ENCODE measurements at places on chromosomes 3 and 15.

DNA sequence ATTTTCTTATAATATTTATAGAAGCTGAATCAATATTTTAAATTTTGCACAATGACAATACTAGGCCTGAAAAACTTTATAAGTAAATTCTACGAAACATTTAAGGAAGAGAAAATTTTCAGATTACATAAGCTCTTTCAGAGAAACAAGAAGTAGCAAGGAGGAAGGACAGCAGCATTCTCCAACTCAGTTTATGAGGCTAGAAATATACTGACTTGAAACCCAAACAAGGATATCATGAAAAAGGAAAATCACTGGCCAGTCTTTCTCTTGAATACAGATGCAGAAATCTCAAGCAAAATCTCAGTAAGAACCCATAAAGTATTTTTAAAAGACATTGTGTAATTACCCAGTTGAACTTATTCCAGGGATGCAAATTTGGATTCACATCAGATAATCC is 121.3 kb downstream of the STAC start:
- no peak for DNase-seq

DNA sequence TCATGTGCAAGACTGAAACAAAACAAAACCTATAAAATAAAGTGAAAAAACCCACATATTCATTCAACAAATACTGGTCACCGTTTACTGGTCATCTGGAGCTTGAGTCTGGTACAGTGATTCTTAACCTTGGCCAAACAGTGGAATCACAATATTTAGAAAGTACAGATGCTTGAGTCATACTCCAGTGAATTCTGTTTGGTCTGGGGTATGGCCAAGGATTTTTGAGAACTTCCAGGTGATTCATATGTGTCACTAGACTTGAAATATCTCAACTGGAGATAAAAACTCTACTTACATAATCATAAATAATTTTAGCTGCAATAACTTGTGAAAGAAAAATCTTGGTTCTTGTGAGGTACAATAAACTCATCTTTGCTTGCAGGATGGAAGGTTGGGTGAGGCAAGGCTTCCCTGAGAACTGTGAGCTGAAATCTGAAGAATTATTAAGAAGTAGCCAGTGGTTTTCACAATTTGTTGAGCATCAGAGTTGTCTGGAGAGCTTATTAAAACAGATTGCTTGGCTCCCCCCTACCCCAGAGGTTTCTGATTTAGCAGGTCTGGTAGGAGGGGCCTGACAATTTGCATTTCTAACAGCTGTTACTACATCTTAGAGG is 9.6 kb downstream of the NEK11 start:
- no peak for DNase-seq

GRCh38 chr15:40823572-40824343 is 4.8 kb downstream of the PPP1R14D start:
- no peak for DNase-seq

DNA sequence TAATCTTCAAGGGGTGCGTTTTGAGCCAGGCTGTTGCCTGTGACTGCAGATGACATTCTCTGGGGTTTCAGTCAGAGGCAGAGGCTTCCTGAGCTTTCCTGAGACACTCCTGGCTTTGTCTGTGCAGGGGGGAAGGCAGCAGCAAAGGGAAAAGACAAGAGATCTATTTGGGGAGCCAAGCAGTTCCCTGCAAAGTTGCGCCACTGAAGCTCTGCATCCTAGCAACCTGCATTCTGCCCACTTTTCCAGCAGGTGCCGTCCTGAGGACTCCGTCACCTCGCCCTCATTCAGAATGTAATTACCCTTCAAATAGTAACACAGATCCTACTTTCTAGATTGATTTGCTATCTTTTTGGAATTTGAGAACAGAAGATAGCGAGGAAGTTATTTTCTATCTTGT is 1.9 kb upstream of the TMEM158 start:
- DNase-seq = no peak

- no peak for DNase-seq
These were observed 28.6 kb downstream of the RLBP1 start for GRCh38 chr15:89192766-89193165.

DNA sequence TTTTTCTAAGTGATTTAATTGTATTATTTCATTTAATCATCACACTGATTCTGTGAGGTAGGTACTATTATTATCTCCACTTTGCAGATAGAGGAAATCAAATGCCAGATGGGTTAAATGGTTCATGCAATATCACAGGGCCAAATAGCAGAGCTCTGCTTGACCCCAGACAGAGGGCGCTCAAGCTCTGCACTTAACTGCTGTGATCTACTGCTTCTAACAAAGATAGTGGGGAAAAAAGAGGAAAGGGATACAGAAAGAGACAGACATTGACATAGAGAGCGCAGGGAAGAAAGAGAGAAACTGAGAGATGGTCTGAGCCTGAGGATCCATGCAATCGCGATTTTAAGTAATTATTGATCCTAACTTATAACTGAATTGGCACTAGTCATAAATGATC is 279.1 kb upstream of the THRB start:
- peak; percentile 1 for DNase-seq

DNA sequence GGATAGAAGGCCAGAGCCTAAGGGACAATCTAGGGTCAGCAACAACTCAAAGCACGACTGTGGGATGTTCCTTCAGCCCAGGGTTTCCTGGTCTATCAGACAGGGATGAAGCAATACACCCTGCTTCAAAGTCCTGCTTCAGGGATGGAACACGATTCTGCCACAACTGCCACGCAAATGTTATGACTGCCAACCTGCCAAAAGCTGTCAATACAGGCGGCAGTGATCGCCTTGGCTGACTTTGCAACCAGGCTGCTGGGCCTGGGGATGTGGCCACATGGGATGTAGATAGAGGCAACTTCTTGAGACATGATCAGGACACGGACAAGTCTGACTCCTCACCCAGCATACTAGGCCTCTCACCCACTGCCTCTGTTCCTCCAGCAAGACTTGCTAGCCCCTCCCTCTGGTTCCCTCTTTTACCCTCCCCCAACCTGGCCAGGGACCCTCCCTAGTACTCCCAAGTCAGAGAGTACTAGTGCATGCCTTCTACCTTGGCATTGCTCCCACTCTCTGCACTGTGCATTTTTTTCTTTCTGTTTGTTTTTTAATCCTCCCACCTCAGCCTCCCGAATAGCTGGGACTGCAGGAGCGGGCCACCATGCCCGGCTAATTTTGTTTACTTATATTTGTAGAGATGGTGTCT is 7.6 kb downstream of the CCDC12 start:
- no peak for DNase-seq

- no peak for DNase-seq
These were observed 59.5 kb downstream of the MLH1 start for GRCh38 chr3:37052860-37053259.

Data from stimulated activated CD8-positive, alpha-beta memory T cell treated with anti-CD3 and anti-CD28 coated beads, Interleukin-2, amount 100 ng/mL, for 48 hours (primary cell).